ENCODE measurements at places on chromosomes 4 and X.

GRCh38 chr4:88137112-88137511 is 21.3 kb downstream of the ABCG2 start:
- no peak for DNase-seq

DNA sequence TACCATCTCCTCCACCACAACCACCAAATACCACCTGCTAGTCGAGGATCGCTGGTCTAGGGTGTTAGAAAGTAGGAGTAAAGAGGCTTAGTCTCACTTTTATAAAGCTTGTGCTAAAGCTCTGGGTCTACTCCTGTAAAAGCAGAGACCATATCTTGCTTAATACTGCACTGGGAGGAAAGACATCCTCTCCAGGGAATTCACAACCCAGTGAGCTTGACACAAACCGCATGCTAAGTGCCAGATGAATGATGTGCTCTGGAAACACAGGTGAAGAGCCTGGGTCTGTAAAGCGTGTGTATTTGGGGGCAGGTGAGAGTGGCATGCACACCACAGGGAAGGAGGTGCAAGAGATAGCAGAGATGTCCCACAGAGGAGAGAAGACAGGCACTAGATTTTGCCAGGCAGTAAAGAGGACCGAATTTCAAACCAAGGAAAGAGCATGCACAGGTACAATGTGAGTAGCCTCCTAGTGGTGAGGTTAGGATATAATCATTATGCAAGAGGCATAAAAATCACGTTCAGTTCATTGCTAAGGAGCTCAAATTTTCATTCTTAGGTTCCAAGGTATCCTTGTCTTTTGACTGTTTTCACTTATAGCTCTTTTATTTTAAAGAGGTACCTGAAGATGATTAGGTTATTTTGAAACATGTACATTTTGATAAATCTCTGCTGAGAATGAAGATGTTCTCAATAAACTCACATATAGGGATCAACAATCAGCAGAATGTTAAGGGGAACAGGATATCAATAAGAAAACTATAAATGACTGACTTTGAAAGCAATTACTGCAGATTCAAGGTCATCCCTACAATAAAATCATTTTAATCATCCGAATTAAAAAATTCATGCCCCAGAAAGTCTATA is 20.7 kb downstream of the TAPT1 start:
- no peak for DNase-seq

DNA sequence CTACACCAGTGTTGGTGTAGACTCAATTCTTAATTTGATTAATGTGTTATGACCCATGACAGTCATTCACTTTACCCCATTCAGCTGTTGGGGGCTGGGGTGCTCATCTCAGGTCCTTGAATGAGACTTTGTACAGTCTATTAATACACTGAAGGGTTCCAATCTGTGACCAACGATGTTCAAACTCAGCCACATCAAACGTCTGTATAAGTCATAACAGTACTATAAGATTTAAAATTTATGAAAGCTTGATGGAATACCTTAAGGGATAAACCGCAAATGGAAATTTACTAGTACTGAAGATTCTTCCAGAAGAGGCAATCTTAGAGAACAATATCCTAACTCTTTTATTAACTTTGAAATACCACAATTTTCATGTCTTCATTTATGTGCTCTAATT is 33.7 kb downstream of the REST start:
- DNase-seq, result no peak

DNA sequence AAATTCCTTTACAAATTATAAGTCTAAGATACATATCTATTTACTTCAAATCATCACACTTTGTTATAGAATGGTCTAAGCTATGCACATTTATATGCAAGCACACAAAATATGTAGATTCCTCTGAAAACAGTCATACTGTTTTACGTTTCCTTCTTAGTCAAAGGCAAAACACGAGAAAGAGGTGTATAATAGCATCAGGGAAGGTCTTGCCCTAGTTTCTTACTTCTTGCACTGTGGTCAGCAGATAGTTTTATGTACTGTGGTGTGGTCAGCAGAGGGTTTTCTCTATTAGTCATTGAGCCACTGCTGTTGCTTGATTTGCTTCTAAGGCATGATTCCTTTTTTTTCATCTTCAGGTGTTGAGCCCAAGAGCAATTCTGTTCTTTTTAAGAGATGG is 117.7 kb downstream of the ADAM29 start:
- no peak for DNase-seq

DNA sequence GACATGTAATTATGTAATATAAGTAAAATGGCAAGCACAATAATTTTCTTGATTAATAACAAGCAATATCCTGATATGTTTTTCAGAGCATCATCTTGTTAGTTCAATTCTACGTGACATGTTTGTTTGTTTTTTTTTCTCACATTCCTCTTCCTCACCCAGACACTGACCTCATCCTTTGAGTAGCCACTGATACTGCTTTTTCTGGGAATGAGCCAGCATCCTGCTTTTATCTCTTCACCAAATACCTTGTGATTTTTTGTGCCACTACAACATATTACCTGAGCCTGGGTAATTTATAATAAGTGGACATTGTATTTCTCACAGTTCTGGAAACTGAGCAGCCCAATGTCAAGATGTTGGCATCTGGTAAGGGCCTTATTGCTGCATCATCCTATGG is 484.0 kb downstream of the NAF1 start:
- no peak for DNase-seq

DNA sequence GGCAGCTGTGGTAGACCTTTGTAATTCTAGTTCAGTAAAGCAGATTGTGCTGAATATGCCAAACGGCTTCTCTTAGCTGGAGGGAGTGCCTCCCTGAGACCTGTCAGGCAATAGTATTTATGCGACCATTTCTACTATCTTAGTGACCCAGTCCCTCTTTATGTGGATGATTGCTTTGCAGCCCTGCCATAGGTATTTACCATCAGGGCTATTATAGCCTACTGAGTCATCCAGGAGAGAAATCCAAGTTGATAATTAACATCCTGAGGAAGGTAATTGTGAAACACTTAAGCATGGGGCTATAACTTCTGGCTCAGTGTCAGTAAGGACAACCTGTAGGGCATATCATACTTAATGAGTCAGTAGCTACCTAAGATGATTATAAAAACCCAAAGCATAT is 103.9 kb upstream of the MAOA start:
- no peak for DNase-seq

DNA sequence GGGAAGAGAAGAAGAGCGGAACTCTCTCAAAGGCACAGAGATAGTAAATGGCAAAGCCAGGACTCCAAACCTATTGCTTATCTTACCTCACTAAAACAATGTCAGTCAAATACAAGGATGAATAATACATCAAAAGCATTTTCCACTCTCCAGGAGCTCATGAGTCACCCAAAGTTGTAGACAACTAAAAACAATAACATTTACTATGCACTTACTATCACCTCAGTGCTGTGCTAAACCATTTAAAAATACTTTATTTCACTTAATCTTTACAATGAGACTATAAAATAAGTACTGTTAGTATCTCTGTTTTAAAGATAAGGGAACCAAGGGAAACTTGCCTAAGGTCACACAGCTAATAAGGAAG is 163.2 kb upstream of the SPANXC start:
- no peak for DNase-seq

DNA sequence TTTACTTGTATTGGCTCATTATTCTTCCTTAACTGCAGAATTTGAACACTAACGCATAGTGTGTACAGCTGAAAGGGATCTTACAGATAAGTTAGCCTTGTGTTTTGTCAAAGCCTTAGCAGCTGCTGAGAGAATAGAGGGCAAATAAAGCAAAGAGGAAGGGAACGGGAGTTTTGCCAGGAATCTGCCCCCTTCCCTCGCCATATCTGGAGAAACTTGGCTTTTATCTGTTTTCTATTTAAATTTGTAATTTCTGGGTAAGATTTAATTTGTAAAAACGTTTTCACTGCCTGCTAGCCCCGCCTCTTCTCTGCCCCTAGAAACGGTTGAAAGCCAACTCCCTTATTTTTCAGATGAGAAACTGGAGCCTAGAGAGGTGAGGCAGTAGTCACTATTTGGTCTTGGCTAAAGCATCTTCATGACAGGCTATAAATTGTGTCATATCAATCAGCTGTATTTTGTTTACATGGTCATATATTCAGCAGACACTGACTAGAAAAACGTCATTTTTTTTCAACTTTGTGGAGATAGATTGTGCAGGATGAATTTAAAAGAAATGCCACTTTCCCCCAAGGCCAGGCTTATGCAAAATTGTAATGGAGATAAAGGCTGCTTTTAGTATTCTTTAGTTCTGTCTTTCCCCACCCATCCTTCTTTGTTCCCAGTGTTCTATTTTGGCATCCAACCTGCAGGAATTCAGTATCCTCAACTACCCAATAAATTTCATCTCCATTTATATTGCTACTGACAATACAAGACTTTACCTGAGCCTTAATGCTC is 319.4 kb downstream of the SH2D1A start:
- no peak for DNase-seq

DNA sequence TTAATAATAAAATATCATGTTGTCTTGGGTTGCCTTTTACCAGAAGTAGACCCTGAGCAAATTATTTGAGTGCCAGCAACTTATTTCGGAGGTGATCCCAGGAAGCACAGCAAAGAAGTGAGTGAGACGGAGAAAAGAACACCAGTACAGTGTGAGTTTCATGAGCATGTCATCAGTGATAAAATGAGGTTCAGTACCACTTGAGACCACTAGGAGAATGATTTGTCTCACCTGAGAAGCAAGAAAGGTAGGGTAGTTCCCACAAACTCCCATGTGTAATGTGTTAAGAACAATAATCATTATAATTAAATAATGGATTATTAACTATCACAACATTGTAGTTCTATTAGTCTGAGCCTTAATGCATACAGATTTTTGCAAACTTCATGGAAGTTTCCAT is 112.8 kb upstream of the DMD start:
- no peak for DNase-seq

DNA sequence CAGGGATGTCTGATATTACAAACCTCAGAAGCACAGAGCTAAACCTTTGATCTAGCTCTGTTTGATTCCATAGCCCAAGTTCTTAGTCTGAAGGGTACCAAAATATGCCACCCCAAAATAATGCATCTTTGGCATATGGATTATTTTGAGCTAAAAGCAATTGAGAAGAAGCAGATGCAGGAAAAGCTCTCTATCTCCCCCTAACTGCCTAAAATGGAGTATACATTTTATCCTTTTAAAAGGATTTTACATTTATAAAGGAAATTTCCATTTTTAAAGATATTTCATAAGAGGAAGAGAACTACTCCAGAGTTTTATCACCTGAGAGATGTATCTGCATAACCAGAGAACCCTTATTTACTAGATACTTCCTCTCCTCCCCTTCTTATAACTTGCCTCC is 158.7 kb downstream of the ZNF674 start:
- no peak for DNase-seq

GRCh38 chr4:189124149-189124758 is 816.4 kb upstream of the FRG1 start:
- DNase-seq, result no peak

DNA sequence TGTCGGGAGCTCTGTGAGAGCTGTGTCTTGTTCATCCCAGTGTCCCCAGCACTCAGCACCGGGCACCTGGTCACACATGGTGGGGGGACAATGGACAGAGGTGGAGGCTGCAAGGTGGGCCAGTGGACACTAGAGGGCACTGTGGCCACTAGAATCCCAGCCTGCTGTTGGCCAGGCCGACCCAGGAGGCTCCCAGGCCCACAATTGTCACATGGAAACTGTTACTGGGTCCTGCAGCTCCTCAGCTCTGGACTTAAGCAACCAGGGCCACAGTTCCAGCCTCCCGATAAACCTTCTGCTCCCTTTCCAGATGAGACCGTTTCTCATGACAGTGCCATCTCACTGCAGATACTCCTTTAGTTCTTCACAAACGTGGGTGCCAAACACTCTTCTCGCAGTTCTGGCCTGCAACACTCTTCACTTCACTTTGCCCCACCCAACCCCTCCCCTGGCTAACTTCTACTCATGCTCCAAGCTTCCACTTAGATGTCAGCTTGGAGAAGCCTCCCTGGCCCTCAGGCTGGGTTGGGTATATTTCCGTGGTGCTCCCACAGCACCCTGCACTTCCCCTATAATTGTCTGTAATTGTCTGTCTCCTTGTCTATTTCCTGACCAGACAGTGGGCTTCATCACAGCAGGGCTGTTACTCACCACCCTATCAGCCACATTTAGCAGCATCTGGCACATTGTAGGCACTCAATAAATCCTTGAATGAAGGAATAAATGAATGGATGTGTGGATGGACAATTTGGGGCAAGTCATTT is 3.5 kb upstream of the IQSEC2 start:
- peak; percentile 61 for DNase-seq

- DNase-seq, result no peak
Measured at GRCh38 chr4:26032630-26033317, 118.8 kb downstream of the SMIM20 start.

GRCh38 chr4:165394275-165394674 is 15.5 kb downstream of the CPE start:
- DNase-seq, result no peak

GRCh38 chr4:35399912-35400311 is 844.4 kb downstream of the ARAP2 start:
- DNase-seq, result no peak

- no peak for DNase-seq
Measured at GRCh38 chr4:107292979-107293378, 256.9 kb upstream of the DKK2 start.

DNA sequence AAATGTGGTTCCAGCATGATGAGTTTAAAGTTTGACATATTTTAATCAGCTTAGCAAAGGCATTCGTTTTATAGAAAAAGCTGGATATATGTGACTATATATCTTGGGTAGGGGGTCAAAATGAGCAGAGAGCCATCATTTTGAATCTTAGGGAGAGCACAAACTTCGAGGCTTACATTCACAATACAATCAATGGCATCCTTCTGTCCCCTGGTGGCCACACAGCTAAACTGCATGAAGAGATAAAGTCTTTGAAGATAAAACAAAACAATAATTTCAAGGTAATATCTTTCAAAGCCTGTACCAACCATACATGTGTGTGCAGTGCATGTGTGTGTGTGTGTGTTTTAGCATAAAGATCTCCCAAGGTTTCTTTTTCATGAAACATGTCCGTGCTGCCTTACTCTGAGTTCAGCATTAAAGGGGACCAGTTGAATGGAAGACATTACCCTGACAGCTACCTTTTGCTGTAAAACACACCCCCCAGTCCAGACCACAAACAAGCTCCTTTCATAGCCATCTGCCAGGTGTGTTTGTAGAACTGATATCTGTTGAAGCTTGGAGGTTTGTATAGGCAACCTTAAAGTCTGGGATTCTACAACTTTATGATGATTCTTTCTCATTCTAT is 22.0 kb downstream of the DYNLT3 start:
- peak; percentile 51 for DNase-seq

GRCh38 chrX:31237189-31237588 is 165.3 kb upstream of the FTHL17 start:
- DNase-seq, result no peak

GRCh38 chr4:17717301-17717700 is 64.1 kb downstream of the FAM184B start:
- DNase-seq, result no peak

DNA sequence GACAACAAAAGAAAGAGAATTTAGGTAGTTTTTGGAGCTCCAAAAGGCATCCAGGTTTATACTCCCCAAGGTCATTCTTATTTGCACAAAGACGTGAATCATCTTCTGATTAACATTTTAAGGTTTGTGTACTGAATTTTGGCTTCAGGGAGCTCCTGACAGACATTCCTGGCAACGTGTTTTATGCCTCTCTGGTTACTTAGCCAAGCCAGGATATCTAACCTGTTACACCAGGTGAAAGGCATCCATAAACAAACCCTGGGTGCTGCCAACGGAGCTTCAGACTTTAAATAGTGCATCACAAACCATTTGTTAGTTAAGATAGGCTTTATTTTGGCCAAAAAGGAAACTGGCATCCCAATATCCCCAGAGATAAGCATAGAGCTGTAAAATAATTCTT is 997.3 kb downstream of the ARAP2 start:
- no peak for DNase-seq

Measured in stimulated activated CD4-positive, alpha-beta T cell treated with anti-CD3 and anti-CD28 coated beads, Interleukin-15, amount 100 ng/mL, for 24 hours (primary cell).